ENCODE measurements at places on chromosomes 6 and 20. TPM values are rescaled to one million over a fixed set of nuclear protein-coding genes. Genes with fewer than 3 reads are reported as not detected.

Gene TNFRSF6B
- total RNA-seq, result 1.2 TPM

GRCh38 chr6:158488065-158488464 lies 71.8 kb upstream of the TMEM181 start:
- DNase-seq, result no peak
- no peaks in the 10 kb centered on the region for H3K27me3 ChIP-seq
- H3K36me3 ChIP-seq, result peaks cover 3% of the 10 kb centered on the region
- H3K4me1 ChIP-seq, result no peaks in the 10 kb centered on the region
- H3K4me3 ChIP-seq, result no peak overlapping the region

GRCh38 chr20:24469894-24470745 lies 691 bp downstream of the SYNDIG1 start:
- no peak overlapping the region for H3K27ac ChIP-seq
- H3K36me3 ChIP-seq, result no peaks in the 10 kb centered on the region
- peak overlapping the region; percentile 90 for H3K4me3 ChIP-seq
- H3K4me1 ChIP-seq, result peaks cover 18% of the 10 kb centered on the region

Gene EDN1
- total RNA-seq, result 0.53 TPM

DNA sequence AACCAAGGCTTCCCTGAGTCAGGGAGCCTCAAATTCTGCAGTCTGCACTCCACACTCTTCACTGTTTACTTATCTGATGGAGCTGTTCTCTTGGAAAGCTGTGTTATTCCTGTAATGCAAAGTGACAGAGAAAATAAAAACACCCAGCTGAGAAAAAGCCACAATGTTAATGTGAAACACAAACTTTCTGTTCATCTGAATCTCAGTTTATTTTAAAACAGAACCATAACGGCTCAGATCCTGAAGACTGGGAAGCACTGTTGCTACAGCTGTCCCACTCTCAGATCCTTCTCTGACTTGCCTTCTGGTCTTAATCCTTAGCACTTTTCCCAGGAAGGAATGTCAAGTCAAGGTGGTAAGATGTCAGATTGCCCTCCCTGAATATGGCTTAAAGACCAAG lies 736.6 kb downstream of the DHX35 start:
- no peak overlapping the region for H3K27ac ChIP-seq
- no peak overlapping the region for H3K4me3 ChIP-seq
- H3K36me3 ChIP-seq, result no peaks in the 10 kb centered on the region
- H3K4me1 ChIP-seq, result no peaks in the 10 kb centered on the region

- H3K36me3 ChIP-seq, result no peaks in the 10 kb centered on the region
- no peak overlapping the region for H3K27ac ChIP-seq
- H3K4me1 ChIP-seq, result no peaks in the 10 kb centered on the region
- H3K27me3 ChIP-seq, result no peaks in the 10 kb centered on the region
- H3K4me3 ChIP-seq, result no peak overlapping the region
- no peak for DNase-seq
These were observed 661.4 kb downstream of the EPHA7 start for GRCh38 chr6:92757925-92758324.

DNA sequence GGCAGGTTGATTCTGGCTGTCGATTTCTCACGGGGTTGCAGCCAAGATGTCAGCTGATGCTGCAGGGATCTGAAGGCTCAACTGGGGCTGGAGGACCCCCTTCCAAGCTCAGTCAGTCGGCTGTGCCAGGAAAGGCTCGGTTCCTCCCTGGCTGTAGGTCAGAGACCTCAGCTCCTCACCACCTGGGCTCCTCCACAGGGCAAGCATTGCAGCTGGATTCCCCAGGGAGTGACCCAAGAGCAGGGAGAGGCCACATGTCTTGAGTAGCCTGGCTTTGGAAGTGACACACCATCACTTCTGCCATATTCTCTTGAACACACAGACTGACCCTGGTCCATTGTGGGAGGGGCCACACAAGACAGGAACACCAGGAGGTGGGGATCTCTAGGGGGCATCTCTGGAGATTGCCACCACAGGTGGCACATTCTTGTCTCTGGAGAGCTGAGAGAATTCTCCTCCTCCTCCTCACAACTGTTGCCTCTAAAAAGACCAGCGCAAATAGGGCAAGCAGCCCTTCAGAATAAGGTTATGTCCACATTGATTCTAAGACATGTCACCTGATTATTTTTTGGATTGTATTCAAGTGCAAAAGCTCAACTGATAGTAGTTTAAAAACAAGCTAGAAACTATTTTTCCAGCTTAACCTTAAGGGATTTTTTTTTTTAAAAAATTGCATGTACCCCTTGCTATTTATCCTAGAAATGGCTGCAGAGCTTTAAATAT lies 270.5 kb downstream of the NRN1 start:
- H3K4me3 ChIP-seq, result no peak overlapping the region
- no peaks in the 10 kb centered on the region for H3K4me1 ChIP-seq
- H3K27me3 ChIP-seq, result no peaks in the 10 kb centered on the region
- no peak overlapping the region for H3K27ac ChIP-seq
- DNase-seq, result no peak

DNA sequence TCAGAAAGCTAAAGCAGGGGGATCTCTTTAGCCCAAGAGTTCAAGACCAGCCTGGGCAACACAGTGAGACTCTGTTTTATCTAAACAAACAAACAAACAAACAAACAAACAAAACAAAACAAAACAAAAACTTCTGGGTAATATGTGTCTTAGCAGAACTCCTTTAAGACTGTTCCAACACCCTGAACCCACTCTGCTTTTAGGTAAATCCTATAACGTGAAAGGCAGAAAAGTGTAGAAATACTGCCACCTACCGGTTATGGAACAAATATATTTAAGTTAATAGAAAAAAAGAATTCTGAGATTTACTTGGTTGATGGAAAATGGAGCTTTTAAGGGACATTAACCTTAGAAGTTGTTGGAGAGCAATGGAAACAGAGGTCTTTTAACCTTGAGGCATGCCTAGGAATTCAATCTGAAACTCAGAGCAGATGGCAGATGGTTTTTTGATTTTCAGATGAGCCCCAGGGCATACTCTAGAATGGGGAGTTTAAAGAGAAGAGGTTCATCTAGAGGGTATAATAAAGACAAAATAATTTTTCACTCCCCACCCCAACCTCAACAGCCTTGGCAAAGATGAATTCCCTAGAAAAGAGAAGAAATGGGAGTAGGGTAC lies 38.5 kb downstream of the SOD2 start:
- H3K4me3 ChIP-seq, result no peak overlapping the region
- no peaks in the 10 kb centered on the region for H3K4me1 ChIP-seq
- DNase-seq, result no peak
- H3K36me3 ChIP-seq, result no peaks in the 10 kb centered on the region

DNA sequence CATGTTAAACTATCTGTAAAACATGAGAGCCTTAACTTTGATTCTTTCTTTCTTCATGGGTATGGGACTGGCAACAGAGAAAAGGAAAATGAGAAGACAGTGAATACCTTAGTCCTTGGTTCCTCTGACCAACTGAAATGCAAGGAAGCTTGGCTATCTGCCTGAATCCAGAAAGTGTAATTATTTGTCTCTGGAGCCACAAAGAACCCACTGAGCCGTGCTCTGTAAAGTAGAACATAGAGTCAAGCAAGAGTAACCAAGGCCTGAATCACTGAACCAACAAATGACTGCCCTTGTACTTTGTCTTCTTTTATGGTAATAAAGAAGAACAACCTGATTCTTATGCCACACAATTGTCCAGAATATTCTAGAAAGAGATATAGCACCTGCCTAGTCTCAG lies 27.6 kb downstream of the PKHD1 start:
- H3K27me3 ChIP-seq, result no peaks in the 10 kb centered on the region
- peaks cover 5% of the 10 kb centered on the region for H3K4me1 ChIP-seq
- H3K4me3 ChIP-seq, result no peak overlapping the region
- no peak for DNase-seq

DNA sequence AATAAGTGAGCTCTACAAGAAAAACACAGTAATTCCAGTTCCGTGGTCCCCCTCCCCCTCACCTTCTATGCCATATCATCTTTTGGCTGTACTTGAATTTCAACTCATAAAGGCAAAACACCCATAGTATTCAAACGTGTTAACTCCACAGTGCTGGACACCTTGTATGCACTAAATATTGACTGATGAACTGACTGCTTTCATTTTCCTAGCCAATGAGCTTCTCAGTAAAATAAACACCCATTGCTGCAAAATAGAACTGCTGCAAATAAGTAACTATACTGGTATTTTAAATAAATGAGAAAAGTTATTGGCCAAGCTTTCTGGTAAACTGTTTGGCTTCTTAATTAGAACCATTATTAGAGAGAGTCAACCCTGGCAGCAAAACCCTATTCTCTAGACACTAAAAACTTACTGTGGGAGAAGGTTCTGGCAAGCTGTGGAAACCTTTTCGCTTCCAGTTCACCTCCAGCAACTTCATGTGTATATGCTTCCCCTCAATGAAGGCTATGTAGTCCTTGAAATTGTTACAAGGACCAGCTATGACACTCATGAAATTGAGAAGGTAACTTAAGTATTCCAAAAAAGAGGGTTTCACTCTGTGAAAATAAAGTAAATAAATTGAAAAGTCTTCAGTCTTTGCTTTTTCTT lies 86.0 kb downstream of the MBOAT1 start:
- no peaks in the 10 kb centered on the region for H3K4me1 ChIP-seq
- no peak for DNase-seq
- H3K27me3 ChIP-seq, result no peaks in the 10 kb centered on the region

Gene VEGFA
- total RNA-seq, result 8.9 TPM

Gene FAM209B
- 3.3 TPM for total RNA-seq

DNA sequence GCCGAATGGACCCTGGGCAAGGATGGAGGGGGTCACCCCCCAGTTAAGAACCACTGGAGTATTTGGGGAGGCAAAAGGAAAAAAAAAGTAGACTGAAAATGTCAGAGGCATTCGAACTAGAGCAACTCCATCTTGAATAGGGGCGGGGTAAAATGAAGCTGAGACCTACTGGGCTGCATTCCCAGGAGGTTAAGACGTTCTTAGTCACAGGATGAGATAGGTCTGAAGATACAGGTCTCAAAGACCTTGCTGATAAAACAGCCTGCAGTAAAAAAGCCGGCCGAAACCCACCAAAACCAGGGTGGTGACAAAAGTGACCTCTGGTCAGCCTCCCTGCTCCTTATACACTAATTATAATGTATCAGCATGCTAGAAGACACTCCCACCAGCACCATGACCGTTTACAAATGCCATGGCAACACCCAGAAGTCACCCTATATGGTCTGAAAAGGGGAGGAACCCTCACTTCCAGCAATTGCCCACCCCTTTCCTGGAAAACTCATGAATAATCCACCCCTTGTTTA lies 70.4 kb upstream of the KCNG1 start:
- H3K4me1 ChIP-seq, result no peaks in the 10 kb centered on the region
- H3K27me3 ChIP-seq, result peaks cover 50% of the 10 kb centered on the region
- no peak overlapping the region for H3K27ac ChIP-seq
- no peak overlapping the region for H3K4me3 ChIP-seq
- DNase-seq, result no peak

- peaks cover 14% of the 10 kb centered on the region for H3K4me1 ChIP-seq
- no peak for DNase-seq
- H3K4me3 ChIP-seq, result peak overlapping the region; percentile 78
- H3K36me3 ChIP-seq, result no peaks in the 10 kb centered on the region
- no peak overlapping the region for H3K27ac ChIP-seq
These were observed 666 bp downstream of the TPD52L1 start for GRCh38 chr6:125154118-125154760.

- peaks cover 7% of the 10 kb centered on the region for H3K27me3 ChIP-seq
- no peak overlapping the region for H3K27ac ChIP-seq
- H3K4me1 ChIP-seq, result no peaks in the 10 kb centered on the region
- no peaks in the 10 kb centered on the region for H3K36me3 ChIP-seq
These were observed 289.9 kb upstream of the TSHZ2 start for GRCh38 chr20:52682237-52682636.

DNA sequence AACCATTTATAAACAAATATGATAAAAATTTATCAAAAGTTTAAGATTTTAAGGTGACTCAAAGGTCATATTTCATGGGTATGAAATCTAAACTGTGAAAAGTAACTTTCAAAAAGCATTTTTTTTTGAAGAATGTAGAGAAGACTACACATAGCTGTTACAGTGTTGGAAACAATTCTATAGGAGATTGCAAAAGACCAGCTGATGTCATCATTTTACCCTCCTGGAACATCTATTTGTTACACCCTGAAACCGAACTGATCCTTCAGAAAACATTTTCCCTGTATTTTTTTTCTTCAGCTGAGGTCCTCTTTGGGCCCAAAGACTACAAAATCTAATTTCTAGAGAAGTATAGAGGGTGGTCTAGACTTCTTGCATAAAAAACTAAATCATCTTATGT lies 297.5 kb upstream of the FERMT1 start:
- H3K4me3 ChIP-seq, result no peak overlapping the region
- no peaks in the 10 kb centered on the region for H3K27me3 ChIP-seq
- no peaks in the 10 kb centered on the region for H3K4me1 ChIP-seq
- H3K27ac ChIP-seq, result no peak overlapping the region
- no peak for DNase-seq

DNA sequence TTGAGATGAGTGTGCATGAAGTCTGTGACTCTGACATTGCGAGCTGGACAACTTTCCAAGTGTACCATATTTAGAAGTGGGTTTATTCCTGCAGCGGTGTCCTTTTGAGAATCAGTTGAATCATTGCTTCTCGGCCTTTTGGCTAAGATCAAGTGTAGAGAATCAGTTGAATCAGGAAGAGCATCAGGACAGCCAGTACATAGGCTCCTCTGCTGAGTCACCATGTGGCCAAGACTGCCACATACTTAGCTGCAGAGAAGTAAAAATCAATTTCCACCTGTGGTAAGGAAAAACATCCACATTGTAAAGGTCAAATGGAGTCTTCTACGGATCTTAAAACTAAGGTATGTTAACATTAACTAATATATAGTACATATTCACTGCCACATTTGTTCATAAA lies 428.4 kb upstream of the MARCKS start:
- DNase-seq, result no peak
- H3K27me3 ChIP-seq, result no peaks in the 10 kb centered on the region
- H3K4me3 ChIP-seq, result no peak overlapping the region
- no peak overlapping the region for H3K27ac ChIP-seq
- H3K36me3 ChIP-seq, result no peaks in the 10 kb centered on the region

Gene CAGE1
- total RNA-seq, result 0.18 TPM

DNA sequence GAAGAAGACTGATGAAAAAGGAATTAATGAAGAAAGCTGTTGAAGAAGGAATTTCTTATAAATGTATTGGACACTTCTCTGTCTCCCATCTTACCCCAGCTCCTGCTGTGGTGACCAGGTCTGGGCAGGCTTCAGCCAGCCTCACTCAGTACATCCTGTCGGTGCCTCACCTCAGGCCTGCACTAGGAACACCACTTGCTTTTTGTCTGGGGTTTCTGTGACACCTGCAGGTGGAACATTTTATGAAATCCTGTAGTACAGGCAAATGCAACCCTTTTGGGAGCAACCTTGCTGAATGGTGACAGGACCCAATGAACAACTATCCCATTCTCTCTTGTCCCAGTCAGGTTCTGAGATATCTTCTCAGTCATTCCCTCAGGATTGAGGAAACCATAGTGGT lies 129.7 kb downstream of the PRDM13 start:
- peaks cover 11% of the 10 kb centered on the region for H3K27me3 ChIP-seq
- no peaks in the 10 kb centered on the region for H3K4me1 ChIP-seq
- no peaks in the 10 kb centered on the region for H3K36me3 ChIP-seq
- no peak overlapping the region for H3K4me3 ChIP-seq
- no peak overlapping the region for H3K27ac ChIP-seq

- no peaks in the 10 kb centered on the region for H3K4me1 ChIP-seq
- no peak overlapping the region for H3K27ac ChIP-seq
- H3K36me3 ChIP-seq, result no peaks in the 10 kb centered on the region
- H3K27me3 ChIP-seq, result no peaks in the 10 kb centered on the region
- no peak for DNase-seq
- no peak overlapping the region for H3K4me3 ChIP-seq
These were observed 190.4 kb upstream of the ARG1 start for GRCh38 chr6:131382631-131383030.

Gene RFX6
- not detected for total RNA-seq

Measured in T-cell (primary cell).